Fibroblast of skin of left biceps (primary cell): ENCODE measurements at places on chromosomes 6 and 20.

DNA sequence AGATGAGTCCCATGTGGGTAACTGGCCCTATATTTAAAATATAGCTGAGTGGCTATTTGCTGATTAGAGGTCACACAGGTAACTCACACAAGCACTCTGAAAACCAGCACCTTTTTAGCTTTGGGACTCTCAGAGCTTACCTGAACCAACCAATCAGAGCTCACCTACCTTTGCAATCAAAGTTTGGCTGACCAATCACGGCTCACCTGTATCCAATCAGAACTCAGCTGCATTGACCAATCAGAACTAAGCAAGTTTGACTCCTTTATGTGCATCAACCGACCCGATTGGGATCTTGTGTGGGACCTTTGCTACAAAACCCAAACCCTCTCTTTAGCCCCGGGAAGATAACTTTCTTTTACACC lies 106.8 kb upstream of the NXT1 start:
- no peak for DNase-seq

- no peak for DNase-seq
These were observed 78.6 kb upstream of the QKI start for GRCh38 chr6:163335671-163336545.

DNA sequence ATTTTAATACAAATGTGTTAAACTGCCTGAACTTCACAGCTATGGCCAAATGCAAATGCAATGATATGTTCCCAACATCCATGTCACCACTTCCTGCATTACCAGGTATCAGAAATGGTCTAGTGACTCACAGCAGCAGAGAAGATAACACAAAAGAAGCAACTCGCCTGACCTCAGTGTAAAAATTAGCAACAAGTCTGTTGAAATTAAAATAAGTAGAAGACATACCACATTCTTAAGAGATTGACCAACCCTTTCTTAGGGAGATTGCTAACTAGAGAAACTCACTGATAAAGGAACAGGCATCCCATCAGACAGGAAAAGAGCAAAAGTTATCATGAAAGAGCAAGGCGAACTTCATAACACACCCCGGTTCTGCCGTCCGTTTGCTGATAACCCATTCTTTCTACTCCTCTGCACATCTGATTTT lies 45.1 kb downstream of the RNASET2 start:
- no peak for DNase-seq

DNA sequence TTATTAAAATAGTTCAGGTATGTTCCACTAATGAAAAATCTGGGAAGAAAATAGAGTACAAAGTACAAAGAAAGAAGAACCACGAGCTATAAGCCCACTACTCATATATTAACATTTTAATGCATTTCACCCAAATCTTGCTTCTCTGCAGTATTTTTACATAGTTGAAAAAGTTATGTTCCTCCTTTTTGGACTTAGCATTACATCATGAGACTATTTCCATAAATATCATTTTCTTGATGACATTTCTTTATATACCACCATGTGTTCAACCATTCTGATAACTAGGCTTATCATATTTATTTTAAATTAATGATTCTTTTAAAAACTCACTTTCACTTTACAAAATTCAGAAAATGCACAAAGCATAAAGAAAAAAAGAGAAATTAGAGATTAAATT lies 3.0 kb downstream of the IPCEF1 start:
- DNase-seq: no peak

DNA sequence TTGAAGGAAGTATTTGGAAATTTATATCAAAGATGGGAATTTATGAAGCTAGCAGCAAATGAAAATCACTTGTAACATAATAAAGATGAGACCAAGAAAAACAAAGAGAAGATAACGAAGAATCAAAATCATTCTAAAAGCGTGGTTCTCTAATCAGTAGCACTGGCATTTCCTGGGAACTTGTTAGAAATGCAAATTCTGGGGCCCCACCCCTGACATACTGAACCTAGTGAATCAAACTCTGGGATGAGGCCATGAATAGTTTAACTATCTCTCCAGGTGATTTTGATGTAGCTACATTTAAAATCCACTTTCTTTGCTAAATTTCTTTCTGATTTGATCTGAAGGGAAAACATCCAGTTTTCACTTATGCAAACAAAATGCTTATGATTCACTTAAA lies 1075.6 kb downstream of the HACE1 start:
- DNase-seq: no peak

- no peak for DNase-seq
These were observed 99.0 kb downstream of the PLCB1 start for GRCh38 chr20:8231038-8231437.

DNA sequence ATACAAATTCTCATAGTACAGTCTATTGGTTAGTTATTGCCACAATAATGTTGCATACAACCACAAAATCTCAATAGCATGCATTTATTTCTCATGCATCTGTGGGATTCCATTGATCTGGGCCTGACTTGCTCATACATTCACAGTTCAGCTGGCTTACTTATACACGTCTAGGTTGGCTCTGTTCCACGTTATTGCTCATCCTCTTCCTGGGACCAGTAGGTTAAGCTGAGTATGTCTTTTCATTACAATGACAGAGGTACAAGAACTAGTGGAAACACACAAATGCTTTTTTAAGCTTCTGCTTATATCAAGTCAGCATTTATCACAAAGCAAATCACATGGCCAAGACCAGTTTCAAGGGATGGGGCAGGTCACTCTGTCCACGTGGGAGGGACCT lies 485.3 kb upstream of the BTBD3 start:
- DNase-seq: peak; percentile 66

DNA sequence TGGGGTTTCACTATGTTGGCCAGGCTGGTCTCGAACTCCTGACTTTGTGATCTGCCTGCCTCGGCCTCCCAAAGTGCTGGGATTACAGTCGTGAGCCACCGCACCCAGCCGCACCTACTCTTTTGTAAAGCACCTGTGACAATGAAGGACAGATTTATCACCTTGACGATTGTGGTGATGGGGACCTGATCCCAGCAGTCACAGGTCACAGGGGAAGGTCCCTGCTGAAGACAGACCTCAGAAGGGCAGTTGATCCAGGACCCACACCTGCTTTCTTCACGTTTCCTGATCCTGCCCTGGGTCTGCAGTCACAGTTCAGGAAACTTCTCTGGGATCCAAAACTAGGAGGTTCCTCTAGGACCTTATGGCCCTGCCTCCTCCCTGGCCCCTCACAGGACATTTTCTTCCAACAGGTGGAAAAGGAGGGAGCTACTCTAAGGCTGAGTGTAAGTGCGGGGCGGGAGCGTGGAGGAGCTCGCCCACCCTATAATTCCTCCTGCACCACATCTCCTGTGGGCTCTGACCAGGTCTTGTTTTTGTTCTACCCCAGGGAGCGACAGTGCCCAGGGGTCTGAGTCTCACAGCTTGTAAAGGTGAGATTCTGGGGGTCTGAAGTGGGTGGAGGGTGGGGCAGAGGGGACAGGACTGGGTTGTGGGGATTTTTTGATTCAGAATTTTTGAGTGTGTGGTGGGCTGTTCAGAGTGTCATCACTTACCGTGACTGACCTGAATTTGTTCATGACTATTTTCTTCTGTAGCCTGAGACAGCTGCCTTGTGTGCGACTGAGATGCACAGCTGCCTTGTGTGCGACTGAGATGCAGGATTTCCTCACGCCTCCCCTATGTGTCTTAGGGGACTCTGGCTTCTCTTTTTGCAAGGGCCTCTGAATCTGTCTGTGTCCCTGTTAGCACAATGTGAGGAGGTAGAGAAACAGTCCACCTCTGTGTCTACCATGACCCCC lies 3.0 kb downstream of the HLA-E start:
- DNase-seq: no peak

DNA sequence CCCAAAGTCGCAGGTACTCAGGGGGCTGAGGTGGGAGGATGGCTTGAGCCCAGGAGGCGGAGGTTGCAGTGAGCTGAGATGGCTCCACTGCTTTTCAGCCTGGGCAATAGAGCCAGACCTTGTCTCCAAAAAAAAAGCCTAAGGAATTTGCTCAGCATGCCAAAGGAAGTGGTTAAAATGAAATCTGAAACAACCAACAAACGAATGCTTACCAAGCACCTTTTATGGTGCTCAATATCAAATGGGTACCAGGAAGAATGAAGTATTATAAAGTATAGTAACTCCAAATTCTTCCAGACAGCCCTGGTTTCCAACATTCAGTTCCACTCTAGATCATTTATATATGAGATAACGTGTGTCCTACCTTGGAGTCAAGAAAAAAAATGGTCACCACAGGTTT lies 14.0 kb downstream of the GMDS start:
- no peak for DNase-seq

GRCh38 chr6:3899061-3899460 lies 49.9 kb downstream of the FAM50B start:
- no peak for DNase-seq

DNA sequence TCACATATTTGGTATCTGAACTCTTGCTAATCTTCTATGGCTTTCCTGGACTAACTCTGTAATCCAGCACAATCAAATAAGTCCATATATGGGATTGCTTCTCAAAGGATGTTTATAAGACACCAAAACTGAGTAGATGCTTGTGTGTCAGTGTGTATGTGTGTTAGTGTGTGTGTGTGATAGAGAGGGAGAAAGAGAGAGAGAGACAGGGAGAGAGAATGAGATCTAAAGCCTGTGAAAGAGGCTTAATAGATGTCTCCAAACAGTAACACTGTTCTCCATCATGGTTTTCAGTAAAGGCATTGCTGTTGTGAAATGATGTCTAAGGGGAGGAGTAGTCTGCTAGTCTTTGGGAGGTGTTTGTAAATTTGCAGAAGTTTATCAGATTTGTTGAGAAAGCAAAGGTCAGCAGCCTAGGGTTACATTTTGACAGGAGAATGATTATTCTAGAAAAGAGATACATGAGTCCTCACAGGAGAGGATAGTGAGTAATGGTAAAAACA lies 73.9 kb upstream of the MLIP start:
- DNase-seq: no peak

- peak; percentile 36 for DNase-seq
These were observed at the start of gene DDR1 for GRCh38 chr6:30883685-30884520. DDR1 (plus strand) TSS chr6:30884519; CDS start chr6:30888730, 4,211 bp downstream.

GRCh38 chr6:90397929-90398674 lies 101.5 kb upstream of the BACH2 start:
- DNase-seq: no peak

DNA sequence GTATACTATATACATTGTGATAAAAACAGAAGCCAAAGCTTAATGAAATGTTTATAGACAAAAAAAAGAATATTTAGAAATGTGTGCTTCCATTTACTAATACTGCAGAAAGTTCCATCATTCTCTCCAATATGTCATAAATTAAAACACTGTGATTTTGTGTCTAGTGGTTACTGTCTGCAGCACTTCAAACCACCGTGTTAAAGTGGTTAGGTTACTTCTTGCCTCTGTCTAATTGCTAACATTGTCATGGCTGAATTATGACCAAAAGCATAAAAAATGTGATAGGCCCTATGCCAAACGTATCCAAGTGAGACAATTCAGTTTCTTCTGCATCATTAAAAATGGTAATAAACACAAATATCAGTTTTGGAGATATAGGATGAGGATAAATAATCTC lies 52.7 kb upstream of the CST5 start:
- no peak for DNase-seq

- DNase-seq: peak; percentile 40
These were observed at the start of gene EHMT2 for GRCh38 chr6:31897612-31898382. EHMT2 (minus strand) TSS chr6:31897698; CDS start chr6:31897677, 21 bp downstream.
